ENCODE measurements at places on chromosomes 12 and 14.

DNA sequence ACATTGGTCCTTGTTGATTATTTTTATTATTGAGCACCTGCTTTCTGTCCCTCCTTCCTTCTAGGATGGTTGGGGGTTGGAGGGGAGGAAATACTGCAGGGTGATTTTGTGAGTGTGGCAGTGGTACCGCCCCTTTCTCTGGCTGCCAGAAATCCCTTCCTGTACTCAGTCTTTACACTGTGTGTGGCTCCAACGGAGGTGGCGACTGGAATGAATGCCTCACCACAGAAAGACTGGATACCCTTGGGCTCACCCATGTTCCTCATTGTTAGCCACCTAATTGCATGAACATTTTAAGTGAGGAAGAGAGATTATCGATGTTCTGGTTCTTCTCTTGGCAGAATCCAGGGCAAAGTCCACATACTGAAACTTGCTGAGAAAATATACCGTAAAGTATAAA lies 272.0 kb upstream of the E2F7 start:
- DNase-seq = no peak

GRCh38 chr12:28777603-28778365 lies 371.3 kb upstream of the FAR2 start:
- no peak for DNase-seq

GRCh38 chr12:93733928-93734327 lies 56.8 kb downstream of the CRADD start:
- no peak for DNase-seq

DNA sequence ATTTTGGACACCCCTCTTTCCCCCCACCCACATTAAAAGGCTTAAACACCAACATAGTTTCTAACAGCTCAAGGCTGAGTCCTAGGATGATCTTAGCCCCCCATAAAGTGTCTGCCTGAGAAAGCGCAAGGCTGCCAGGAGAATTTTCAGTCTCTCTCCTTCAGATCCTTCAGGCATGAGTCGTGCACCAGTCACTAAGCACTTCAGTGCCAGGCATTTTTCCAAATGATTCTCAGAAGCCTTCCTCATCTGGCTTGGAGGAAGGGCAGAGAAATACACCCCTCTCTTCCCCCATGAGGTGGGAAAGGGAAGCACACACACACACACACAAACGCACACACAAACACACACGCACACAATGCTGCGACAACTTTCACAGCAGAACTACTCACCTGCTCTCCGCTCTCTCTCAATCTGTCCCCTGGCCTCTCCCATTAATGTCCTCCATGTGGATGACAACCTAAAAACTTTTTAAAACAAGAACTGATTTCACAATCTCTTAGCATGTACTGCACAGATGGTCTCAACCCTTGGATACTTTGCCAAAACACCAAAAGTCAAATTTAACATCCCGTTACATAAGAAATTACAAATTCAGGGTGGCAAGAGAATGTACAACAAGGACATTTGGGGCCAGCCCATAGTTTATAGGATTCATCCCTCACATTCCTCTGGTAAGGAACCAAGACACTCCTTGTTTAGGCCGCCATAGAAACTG lies 49.8 kb downstream of the CKAP4 start:
- DNase-seq = no peak

DNA sequence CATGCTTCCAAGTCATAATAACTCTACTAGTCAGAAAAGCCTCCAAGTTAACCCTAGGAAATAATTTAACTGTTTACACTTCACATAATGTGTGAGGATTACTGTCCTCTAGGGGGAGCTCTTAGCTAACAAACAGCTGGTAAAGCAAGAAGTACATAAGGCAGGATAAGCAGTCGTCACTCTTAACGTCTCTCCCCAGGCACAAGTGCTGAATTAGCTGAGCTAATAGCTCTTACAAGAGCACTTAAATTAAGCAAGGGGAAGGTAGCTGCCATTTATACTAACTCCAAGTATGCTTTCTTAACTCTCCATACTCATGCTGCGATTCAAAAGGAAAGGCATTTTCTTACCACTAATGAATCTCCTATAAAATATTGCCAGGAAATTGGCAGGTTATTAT lies 79.3 kb upstream of the TSPAN11 start:
- no peak for DNase-seq

DNA sequence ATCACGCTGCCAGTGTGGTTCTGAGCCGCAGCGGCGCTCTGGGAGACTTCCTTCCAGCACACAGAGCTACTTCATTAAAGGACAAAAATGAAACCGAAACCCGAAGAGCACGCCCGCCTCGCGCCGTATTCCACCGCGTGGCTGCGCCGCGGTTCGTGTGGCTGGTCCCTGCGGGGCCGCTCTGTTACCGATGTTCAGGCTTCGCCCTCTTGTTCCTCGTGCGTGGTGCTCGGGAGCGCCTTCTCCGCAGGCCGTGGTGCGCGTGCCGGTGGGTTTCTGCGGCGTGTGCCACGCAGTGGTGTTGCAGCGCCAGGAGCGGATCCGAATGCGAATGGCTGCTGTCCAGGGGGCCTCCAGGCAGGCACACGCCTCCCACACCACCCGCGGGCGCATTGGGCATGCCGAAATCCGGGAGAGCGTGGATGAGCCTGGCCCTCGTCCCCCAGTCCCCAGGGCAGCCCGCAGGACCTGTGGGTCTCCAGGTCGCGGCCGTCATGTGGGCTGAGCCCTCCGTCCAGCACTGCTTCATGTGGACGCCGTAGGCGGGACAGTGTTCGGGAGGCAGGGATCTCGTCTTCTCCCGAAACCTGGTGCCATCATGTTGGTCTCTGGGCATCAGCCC lies 91.2 kb downstream of the ADGRD1 start:
- no peak for DNase-seq

DNA sequence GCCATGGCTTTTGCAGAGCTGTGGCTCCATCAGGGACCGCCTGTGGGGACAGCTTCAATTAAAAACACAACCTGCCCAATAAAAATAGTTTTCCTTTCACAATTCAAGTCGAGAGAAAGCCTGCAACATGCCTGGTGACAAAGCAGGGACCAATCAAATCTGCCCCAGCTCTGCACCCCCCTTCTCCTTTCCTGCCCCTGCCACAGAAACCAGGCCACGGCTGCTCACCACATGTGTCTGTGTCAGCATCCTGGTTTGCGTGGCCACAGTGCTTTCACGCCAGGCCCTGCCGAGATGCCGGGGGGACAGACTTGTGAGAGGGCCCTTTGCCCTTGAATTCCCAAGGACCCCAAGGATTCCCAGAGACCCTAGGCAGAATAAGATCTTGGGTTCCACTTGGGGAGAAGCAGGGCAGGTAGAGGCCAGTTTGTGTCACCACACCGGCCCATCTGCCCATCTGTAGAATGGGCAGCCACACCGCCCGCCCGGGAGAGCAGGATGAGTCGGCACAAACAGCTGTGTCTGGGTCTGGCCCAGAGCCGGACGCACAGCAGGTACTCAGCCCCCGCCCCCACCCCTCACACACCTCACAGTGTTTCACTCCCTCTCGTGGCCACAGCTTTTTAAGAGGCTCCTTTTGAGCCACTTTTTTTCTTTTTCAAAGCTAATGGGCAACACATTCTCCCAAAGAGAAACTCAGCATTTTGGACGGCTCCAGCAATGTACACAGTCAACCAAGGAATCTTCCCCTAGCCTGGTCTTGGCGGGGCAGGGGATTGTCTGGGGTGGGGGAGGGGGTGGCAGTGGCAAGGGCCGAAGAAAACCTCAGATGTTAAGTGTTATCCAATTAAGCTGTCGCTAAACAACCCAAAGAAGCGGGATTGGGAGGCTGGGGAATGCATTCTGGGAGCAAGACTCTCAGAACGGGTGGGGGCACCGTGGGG lies 41.5 kb downstream of the BCL11B start:
- no peak for DNase-seq

- DNase-seq = no peak
These were observed 30.1 kb upstream of the DHRS7 start for GRCh38 chr14:60195179-60195810.

DNA sequence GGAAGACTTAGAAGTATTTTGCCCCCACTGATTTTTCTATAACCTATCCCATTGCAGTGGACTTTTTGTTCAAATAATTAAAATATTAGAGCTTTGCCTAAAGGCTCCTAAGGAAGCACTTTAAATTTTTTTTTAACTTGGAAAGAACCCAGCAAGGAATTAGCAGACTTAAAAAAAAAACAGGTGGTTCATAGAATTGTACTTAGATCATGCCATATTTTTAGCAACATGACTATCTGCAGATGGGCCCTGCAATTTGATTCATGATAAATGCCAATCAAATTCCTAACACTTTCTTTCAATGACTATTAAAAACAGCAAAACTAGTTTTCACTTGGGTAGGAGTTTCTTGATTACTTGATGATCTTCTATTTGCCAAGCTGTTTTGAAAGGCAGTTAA lies 11.5 kb downstream of the ADAMTS20 start:
- DNase-seq = no peak

- DNase-seq = no peak
These were observed 1.8 kb downstream of the TM7SF3 start for GRCh38 chr12:27012239-27012981.

DNA sequence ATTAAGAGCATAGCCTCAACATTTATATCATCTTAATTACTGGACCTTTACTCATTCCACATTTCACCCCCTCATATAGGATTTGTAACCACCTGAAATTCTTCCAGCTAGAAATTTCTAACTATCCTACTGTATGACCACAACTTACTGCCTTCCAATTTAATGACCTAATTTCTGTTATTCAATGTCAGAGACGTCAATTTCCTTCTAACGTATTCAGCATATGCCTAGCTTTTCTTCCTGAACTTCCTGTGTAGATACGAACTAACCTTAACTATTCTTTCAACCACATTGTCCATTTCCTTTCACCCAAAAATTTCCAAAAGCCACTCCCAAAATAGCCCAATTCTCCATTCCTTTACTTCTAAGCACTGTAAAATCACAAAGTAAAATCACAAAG lies 108.0 kb downstream of the EEA1 start:
- DNase-seq = no peak

DNA sequence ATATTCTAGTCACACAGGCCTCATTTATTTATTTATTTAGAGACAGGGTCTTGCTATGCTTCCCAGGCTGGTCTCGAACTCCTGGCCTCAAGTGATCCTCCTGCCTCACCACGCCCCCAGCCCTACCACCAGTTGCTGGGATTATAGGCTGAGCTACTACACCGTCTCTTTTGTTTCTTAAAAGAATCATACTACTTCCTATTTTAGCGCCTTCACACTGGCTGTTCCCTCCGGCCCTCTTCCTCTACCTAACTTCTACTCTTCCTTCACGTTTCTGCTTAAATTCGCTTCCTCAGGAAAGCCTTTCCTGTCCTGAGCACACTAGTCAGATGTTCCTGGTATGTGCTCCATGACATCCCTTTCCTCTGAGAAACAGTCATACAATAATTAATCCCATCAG lies 6.4 kb upstream of the MRPL42 start:
- DNase-seq = no peak

- no peak for DNase-seq
These were observed 179.6 kb upstream of the LMO3 start for GRCh38 chr12:16785524-16785923.

DNA sequence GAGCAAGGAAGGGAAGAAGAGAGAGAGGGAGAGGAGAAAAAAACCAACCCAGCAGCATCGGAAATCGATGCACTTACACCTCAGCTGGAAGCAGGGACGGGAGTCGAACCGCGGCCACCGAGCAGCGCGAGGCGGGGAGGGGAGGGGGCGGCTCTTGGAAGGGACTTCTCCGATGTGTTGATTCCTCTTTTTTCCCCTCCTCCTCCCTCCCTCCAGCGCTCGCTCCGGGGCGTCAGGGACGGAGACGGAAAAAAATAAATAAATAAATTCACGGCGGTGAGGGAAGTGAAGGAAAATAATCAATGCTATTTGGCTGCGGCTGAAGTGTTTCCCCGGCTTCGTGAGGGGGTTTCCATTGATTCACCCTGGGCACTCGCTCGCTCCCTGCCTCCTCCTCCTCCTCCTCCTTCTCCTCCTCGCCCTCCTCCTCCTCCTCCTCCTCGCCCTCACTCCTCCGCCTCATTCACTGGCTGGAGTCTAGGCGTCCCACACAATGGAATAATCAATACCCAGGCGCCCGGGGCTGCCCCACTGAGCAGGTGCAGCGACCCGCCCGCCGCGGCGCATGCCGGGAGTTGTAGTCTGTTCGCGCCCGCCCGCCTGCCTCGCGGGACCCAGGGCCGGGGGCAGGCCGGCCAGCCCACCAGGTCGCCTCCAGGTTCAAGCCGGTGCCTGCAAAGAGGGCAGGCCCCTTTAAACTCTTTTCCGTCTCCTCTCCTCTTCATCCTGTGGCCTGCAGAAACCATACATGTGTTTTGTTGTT lies at the start of gene ZFHX2:
Gene ZFHX2 (minus strand): TSS at position 500 of the 763 bp plus-strand sequence. CDS start 16,440 bp downstream, outside the sequence.
- peak; percentile 89 for DNase-seq

DNA sequence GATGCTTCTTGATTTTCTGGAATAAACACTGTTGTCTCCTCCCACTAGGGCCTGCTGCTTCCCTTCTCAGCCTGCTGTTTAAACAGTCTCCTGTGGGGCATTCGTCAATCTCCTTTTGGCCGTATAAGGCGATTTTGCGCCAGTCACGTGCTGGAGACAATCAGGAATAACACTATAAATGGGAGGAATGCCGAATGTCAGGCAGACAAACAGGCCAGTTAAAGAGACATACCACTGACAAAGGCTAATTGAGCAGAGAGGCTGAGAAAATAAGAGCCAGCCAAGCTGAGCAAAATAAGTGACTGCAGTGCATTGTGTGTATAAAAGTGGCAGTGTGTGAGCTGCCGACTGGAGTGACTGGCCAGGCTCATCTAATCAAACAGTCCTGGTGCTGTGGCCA lies 23.3 kb downstream of the DMAC2L start:
- no peak for DNase-seq

- DNase-seq = no peak
These were observed 13.2 kb downstream of the EIF5 start for GRCh38 chr14:103347091-103347815.

- DNase-seq = peak; percentile 21
These were observed 133.4 kb downstream of the KICS2 start for GRCh38 chr12:64088431-64089349.

DNA sequence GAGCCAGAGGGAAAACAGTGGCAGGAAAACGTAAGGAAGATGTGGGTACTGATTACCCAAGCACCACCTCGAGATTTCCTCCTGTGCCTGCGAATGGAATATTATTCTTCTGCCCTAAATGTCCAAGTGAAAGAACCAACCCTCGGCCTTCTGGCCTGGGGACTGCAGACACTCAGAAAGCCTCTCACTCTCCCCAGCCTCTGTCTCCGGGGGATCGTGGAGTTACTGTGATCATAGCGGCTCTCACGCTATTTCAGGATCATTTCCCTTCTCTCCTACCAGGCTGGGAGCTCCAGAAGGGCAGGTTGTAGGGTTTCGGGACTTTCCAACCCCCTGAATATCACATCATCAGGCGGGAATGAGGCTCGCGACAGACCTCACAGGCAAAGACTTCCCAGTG lies 68.9 kb downstream of the KDM2B start:
- DNase-seq = no peak

Data from 8988T (cell line).